HT1080 (cell line): ENCODE measurements at places on chromosomes 7 and 10.
A peak's percentile ranks its signal among the peaks of the same experiment; 100 is the strongest.

DNA sequence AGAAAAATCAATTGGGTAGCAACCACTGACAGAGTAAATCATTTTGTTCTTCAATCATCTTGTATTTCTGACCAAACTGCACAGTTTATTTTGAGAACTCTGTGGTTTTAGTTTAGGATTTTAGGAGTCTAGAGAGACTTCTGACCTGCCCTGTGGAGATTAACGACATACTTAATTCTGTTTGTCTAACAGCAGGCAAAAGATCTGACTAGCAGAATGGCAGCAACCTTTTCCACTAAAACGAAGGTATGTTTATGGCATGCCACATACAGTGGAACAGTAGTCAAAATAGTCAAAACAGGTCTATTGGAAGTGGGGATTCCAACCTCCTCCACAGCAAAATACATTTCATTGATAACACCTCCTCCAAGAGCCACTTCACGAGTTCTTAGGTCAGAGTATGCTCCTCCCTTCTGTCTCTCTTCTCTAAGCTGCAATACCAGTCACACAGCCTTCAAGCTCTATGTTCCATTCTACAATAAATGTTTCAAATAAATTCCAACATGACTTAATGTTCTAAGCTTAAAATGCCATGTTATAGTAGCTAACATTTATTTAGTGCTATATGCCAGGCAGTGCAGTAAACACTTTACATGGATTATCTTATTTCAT, 34.4 kb downstream of the NRCAM start:
- DNase-seq: no peak

DNA sequence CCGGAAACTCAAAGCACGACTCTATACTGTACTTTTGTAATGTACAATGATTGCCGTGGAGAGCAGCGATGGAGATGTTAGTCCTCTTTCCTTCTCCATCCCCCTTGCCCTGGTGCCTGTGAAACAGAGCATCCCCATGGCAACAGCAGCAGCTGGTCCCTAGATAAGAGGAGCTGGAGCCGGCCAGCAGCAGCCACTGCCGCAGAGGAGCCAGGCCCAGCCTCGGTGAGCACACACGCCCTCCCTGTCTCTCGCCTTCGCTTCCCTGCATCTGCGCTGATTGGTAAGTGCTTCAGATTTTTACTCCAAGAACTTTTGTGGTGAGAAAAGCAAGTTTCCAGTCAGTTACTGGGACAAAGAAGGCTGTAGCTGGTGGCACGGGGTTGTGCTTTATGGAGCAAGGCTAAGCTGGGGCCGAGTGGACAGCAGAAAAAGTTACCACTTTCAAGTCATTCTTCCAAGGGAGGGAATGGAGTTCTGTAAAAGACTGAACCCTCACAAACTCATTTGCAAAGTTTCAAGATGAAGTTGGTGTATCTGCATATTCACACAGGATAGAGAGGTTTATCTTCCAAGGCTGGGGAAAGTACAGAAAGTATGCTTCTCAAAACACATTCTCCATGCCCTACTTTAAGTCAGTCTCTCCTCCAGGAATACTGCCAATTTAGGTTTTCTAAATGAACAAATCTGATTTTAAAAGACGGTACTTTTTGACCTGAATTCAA, at the start of gene PPP1R17:
PPP1R17 (plus strand) TSS at position 192 of the 725 bp plus-strand sequence. CDS start 5,227 bp downstream, outside the sequence.
- DNase-seq: no peak

- DNase-seq: no peak
Measured at GRCh38 chr10:30902621-30903396, 128.9 kb downstream of the ZNF438 start.

- DNase-seq: no peak
Measured at GRCh38 chr10:117501460-117502035, 41.0 kb upstream of the EMX2 start.

DNA sequence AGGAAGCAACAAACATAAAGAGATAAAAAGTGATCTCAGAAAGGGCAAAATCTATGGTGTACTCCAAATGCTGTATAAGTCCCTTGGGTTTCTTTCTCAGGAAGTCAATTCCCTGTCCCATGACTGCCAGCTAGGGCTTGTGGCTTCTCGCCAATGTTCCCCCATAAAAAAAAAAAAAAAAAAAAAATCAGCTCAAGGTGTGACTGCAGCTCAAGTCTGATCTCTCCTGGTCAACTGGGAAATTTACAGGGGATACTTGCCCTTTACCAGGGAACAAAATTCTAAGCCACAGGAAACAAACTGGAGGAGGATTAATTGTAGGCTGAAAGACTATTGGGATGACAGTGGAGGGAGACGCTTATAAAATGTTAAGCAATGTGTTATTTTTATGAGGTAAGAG, 76.0 kb downstream of the PCGF5 start:
- peak; percentile 77 for DNase-seq

- DNase-seq: no peak
Measured at GRCh38 chr7:26948617-26949118, 84.3 kb upstream of the SKAP2 start.

GRCh38 chr7:66699998-66700397, 40.5 kb upstream of the RABGEF1 start:
- DNase-seq: no peak
